ENCODE measurements at places on chromosomes 5 and 9.

- peak; percentile 71 for DNase-seq
These were observed 110.2 kb upstream of the PCA3 start for GRCh38 chr9:76654051-76654461.

GRCh38 chr9:137836151-137836830 lies 41.3 kb upstream of the CACNA1B start:
- DNase-seq: no peak

GRCh38 chr9:135960411-135961276 lies 529 bp downstream of the UBAC1 start:
- no peak for DNase-seq

- DNase-seq: no peak
These were observed 166.3 kb upstream of the FSTL4 start for GRCh38 chr5:133778636-133779035.

GRCh38 chr5:95918421-95919006 lies 43.1 kb downstream of the ELL2 start:
- no peak for DNase-seq

GRCh38 chr5:111735583-111736270 lies 21.3 kb downstream of the NREP start:
- DNase-seq: peak; percentile 96

- DNase-seq: no peak
These were observed 6.8 kb upstream of the FXN start for GRCh38 chr9:69028754-69029153.

GRCh38 chr5:158869092-158869491 lies 230.6 kb downstream of the EBF1 start:
- no peak for DNase-seq

DNA sequence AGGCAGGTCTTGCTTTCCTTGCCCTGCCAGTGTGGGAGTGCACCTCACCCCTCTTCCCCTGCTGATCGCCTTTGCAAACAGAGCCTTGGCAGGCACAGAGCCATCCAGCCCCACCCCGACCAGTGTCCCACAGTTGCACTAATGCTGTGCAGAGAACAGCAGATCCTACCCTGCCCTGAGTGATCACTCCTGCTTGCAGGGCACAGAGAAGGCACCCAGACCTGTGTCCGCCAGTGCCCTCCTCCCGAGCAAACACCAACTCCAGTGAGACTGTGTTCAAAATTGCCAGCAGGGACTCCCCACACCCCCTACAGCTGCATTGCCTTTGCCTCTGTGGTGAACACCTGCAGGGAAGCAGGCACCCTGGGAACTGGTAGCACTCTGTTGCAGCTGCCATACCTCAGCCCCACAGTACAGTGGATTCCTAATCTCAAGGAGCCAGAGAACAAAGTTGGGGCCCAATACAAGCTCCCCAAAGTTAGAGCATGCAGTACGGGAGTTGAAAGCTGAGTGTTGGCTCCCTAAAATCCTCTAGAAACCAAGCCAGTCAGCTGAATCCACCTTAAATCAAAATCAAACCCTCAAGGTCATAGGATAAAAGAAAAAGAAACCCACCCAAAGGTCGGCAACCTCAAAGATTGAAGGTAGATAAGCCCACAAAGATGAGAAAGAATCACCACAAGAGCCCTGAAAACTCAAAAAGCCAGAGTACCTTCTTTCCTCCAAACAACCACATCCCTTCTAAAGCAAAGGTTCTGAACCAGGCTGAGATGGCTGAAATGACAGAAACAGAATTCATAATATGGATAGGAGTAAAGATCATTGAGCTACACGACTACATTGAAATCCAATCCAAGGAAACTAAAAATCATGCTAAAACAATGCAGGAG lies 92.9 kb upstream of the PIK3R1 start:
- no peak for DNase-seq

GRCh38 chr9:123871781-123872180 lies 58.1 kb downstream of the DENND1A start:
- DNase-seq: no peak

DNA sequence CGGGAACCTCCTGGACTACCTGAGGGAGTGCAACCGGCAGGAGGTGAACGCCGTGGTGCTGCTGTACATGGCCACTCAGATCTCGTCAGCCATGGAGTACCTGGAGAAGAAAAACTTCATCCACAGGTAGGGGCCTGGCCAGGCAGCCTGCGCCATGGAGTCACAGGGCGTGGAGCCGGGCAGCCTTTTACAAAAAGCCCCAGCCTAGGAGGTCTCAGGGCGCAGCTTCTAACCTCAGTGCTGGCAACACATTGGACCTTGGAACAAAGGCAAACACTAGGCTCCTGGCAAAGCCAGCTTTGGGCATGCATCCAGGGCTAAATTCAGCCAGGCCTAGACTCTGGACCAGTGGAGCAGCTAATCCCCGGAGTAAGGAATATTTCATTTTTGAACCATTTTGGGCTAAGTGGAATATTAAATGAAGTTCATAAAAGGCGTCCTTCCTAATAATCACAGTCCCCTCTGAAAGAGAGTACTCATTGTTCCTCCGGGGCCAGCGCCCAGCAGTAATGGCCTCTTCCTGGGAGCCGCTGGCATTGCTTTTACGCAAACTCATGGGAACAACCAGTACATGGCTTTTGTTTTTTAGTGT lies 23.6 kb downstream of the QRFP start:
- DNase-seq: no peak

DNA sequence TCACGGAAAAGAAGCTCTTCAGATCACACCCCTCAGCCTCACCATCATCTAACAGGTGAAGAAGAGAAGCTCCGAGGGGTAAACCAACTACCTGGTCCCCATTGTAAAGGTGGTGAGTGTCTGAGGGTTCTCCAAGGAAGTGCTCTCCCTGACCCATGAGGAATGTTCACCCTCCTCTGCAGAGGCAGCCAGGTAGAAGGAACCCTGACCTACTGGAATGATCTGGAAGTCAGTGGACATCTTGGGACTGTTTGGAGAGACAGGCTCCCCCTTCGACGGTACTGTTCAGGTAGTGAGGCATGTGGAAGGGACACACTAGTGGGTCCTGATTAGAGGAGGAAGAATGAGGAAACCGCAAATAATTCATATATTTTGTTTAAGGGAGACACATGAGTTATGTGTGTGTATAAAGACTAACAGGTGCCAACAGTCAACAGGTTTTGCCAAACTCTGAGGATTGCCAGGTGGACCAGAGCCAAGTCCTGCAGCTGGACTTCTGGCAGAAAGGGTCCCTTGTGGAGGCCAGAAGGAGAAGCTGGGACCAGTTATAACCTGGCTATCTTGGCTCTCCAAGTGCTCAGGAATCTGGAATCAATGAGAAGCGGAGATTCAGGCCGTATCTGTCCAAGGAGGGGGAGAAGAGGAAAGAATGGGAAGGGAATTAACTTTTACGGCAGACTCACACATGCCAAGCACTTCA lies 3.0 kb upstream of the ZBTB34 start:
- DNase-seq: peak; percentile 9

DNA sequence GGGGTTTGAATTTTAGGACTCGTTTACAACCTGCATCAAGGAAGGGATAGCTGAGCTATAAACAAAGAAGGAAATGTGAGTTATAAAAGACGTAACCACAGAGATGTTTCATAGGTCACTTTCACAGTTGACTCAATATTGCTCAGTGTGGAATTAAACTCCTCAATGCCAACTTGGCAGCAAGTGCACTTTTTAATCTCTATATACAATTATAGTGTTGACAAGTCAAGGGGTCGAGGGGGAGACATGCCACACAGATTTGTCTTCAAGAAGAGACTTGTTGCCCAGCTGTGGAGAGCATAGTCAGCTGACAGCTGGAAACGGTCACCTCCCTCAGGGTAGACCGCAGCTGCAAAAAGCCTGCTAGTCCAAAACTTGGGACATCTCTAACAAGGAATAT lies 163.4 kb upstream of the DMAC1 start:
- DNase-seq: no peak

- DNase-seq: no peak
These were observed 12.2 kb upstream of the PRXL2C start for GRCh38 chr9:96667363-96667728.

DNA sequence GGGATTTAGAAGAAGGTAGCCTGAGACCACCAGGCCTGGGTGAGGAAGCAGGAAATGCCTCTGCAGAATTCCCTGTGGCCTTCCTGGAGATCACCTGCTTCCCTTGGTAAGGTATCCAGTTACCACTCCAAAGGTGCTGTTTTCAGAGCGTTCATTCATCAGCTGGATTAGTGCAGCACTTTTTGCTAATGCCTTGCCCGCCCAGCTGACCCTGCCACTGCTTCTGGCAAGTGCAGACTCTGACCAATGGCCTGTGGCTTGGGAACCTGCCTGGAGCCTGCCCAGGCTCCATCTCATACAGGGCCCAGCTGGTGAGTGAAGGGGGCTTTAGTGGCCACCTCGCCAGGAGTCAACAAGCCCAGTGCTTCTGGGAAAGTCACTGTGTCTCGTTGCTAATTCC lies 48.6 kb downstream of the FOXI1 start:
- no peak for DNase-seq

DNA sequence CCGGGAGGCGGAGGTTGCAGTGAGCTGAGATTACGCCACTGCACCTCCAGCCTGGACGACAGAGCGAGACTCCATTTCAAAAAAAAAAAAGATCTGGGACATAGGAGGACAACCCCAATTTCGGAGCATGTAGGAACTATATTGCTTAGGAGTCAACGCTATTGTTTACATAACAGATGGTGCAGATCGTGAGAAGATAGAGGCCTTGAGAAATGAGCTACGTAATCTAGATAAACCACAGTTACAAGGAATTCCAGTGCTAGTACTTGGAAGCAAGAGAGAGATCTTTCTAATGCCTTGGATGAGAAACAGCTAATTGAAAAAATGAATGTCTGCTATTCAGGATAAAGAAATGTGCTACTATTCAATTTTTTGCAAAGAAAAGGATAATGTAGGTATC lies 20.3 kb downstream of the TBC1D2 start:
- DNase-seq: no peak

- DNase-seq: no peak
These were observed 124.0 kb upstream of the LMX1B start for GRCh38 chr9:126489581-126490213.

GRCh38 chr5:14681236-14681752 lies 16.8 kb downstream of the OTULIN start:
- no peak for DNase-seq

- DNase-seq: no peak
These were observed 151.0 kb downstream of the KIAA0825 start for GRCh38 chr5:94467346-94467953.

DNA sequence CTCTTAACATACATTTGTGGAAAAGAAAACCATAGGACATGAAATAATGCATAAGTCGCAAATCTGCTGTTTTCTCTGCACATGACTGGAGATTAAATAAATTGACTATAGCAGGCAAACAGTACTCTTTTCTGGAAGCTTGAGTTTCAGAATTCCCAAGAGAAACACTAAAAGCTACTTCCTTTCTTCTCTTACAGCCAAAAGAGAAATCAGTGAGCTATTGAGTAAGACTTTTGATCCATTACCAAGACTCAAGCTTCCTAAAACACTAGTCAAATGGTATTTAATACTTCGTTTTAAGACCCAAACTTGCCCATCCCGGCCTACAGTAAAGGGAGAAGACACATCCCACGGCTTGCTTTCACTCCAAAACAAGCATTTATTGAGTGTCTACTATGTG lies 335.8 kb upstream of the PUM3 start:
- DNase-seq: no peak

- DNase-seq: no peak
These were observed 101.8 kb downstream of the PCSK1 start for GRCh38 chr5:96331210-96331609.

GRCh38 chr5:179904463-179905160 lies 3.1 kb downstream of the TBC1D9B start:
- no peak for DNase-seq

Measured in fibroblast of skin of abdomen (primary cell).